ENCODE measurements at places on chromosomes 4 and X. TPM values are rescaled to one million over a fixed set of nuclear protein-coding genes. Genes with fewer than 3 reads are reported as not detected.

GRCh38 chrX:12986164-12986779 lies 11.4 kb downstream of the TMSB4X start:
- no peak for DNase-seq
- no peaks in the 10 kb centered on the region for H3K36me3 ChIP-seq
- peaks cover 26% of the 10 kb centered on the region for H3K27me3 ChIP-seq
- no peaks in the 10 kb centered on the region for H3K4me1 ChIP-seq
- no peak overlapping the region for H3K4me3 ChIP-seq
- no peak overlapping the region for H3K27ac ChIP-seq

Gene SMARCA5
- total RNA-seq = 34.7 TPM

GRCh38 chrX:149630681-149631233 lies 835 bp downstream of the TMEM185A start:
- peaks cover 8% of the 10 kb centered on the region for H3K27me3 ChIP-seq
- H3K36me3 ChIP-seq = no peaks in the 10 kb centered on the region
- H3K27ac ChIP-seq = peak overlapping the region; percentile 5
- no peaks in the 10 kb centered on the region for H3K4me1 ChIP-seq
- no peak for DNase-seq
- peak overlapping the region; percentile 72 for H3K4me3 ChIP-seq

- no peak overlapping the region for H3K4me3 ChIP-seq
- no peak overlapping the region for H3K27ac ChIP-seq
- no peaks in the 10 kb centered on the region for H3K4me1 ChIP-seq
- H3K27me3 ChIP-seq = no peaks in the 10 kb centered on the region
- H3K36me3 ChIP-seq = no peaks in the 10 kb centered on the region
These were observed 1440.9 kb upstream of the ADGRL3 start for GRCh38 chr4:59759082-59759825.

DNA sequence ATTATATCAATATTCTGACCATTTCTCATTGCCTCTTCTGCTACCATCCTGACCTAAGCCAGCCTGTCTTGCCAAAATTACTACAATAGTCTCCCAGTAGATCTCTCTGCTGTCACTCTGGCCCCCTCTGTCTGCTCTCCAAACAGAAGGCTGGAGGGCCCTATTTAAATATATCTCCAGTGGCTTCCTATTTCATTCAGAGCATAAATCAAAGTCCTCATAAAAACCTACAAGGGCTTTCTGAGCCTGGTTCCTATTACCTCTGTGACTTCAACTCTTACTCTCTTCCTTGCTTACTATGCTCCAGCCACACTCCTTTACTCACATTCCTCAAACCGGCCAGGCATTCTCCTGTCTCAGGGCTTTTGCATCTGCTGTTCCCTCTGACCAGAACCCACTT lies 19.0 kb downstream of the IGSF1 start:
- H3K27me3 ChIP-seq = peaks cover 66% of the 10 kb centered on the region
- no peak overlapping the region for H3K4me3 ChIP-seq

- H3K27ac ChIP-seq = no peak overlapping the region
- no peak overlapping the region for H3K4me3 ChIP-seq
- DNase-seq = no peak
- H3K4me1 ChIP-seq = no peaks in the 10 kb centered on the region
- H3K27me3 ChIP-seq = peaks cover 21% of the 10 kb centered on the region
These were observed 19.8 kb downstream of the GAGE1 start for GRCh38 chrX:49618574-49618973.

DNA sequence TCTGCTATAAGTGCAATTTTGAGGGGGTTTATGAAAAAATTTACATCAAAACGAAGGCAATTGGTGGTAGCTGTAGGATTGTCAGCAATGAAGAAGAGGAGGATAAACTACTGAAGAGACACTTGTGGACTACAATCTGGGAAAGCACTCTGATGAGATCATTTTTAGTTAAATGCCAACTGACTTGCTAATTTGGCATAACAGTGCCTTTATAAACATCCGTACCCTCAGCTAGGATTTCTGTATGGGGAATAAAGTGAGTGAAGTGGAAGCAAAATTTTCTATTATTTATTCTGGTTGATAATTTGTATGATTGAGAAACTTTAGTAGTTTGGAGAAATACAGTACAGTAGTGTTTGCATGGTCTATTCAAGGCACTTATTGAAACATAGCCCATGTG lies 11.2 kb upstream of the GNRHR start:
- H3K27ac ChIP-seq = no peak overlapping the region
- H3K4me3 ChIP-seq = no peak overlapping the region
- H3K4me1 ChIP-seq = no peaks in the 10 kb centered on the region

GRCh38 chrX:78593701-78594100 lies 65.4 kb downstream of the RTL3 start:
- H3K36me3 ChIP-seq = no peaks in the 10 kb centered on the region
- peaks cover 7% of the 10 kb centered on the region for H3K27me3 ChIP-seq
- no peak overlapping the region for H3K4me3 ChIP-seq
- DNase-seq = no peak
- no peak overlapping the region for H3K27ac ChIP-seq

- H3K36me3 ChIP-seq = no peaks in the 10 kb centered on the region
- H3K27ac ChIP-seq = no peak overlapping the region
- no peak overlapping the region for H3K4me3 ChIP-seq
- no peaks in the 10 kb centered on the region for H3K4me1 ChIP-seq
- no peaks in the 10 kb centered on the region for H3K27me3 ChIP-seq
These were observed 90.3 kb downstream of the JAKMIP1 start for GRCh38 chr4:6109842-6110560.

DNA sequence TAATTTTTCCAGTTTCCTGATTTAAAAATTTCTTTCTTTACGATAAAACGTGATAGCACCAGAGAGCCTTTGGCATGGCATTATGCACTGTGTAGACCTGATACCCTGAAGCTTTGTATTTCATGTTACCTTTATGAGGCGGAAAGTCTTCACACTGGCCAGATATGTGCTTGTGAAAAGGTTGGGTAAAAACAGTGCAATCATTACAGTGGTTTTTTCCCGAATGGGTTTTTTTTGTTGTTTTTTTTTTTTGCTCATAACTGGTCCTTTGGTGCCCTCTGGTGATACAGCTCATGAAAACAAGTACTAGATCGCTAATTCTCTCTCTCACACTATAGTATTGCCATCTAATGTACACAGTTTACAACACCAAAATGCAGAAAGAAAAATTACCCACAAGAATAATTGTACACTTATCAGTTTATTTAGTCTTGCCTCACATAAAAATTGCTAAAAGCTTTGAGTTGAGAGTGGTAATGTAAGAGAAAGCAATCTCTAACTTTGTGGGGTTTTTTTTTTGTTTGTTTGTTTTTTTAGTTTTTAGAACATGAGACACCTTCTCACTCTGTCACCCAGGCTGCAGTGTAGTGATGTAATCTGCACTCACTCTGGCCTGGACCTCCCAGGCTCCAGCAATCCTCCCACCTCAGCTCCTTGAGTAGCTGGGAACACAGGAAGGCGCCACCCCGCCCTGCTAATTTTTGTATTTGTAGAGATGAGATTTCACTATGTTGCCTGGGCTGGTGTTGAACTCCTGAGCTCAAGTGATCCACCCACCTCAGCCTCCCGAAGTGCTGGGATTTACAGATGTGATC lies 21.3 kb downstream of the SPCS3 start:
- H3K27ac ChIP-seq = no peak overlapping the region
- DNase-seq = no peak
- H3K27me3 ChIP-seq = no peaks in the 10 kb centered on the region
- no peaks in the 10 kb centered on the region for H3K4me1 ChIP-seq
- H3K4me3 ChIP-seq = peak overlapping the region; percentile 26
